ENCODE measurements at places on chromosomes 12 and 14.

DNA sequence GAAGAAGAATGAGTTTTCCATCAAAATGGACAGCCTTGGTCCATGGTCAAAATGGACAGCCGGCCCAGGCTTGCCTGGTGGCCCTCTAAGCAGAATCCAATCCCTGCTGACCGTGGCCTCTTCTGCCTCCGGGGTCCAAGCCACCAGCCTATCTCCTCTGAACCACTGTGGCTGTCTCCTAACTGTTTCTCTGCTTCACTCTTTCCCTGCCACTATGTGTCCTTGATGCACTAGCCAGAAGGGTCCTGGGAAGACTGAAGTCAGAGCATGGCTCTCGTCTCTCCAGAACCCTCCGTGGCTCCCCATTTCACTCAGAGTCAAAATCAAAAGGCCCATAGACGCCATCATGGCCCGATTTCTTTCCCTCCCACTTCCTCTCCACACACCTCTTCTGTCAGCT, 8.5 kb upstream of the FZD10 start:
- DNase-seq: no peak

DNA sequence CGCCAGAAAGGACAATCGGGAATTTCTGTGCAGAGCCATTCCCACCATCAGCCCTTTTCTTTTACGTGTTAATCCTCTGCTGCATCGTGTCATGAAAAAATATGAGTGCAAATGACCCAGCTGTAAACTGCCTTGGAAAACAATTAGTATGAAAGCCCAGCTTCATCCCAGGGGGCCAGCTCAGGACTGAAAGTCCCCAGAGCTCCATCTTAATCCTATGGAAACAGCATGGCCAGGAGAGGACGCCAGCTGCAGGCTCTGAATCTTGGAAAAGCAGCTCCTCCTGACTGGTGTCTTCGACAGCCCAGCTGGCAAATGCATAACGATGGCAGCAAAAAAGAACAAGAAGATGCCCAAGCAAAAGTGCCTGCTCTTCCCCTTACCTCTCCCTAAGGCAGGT, 191.5 kb downstream of the NTF3 start:
- DNase-seq: no peak

DNA sequence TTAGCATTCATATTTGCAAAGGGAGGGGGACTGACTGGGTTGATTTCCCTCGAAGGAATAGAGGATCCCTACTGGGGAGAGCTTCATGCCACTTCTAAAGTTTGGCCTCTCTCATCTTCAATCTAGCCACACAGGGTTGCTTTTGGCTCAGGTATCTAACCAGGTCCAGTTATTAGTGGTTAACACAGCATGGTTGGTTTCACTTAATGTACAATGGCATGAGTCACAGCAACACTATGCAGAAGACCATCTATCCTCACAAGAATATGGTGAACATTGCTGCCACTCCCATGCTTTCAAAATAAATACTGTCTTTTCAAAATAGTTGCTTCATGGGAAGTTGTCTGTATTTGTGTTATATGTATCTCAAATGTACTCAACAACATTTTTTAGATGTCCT, 6.6 kb upstream of the RAB3IP start:
- DNase-seq: no peak

DNA sequence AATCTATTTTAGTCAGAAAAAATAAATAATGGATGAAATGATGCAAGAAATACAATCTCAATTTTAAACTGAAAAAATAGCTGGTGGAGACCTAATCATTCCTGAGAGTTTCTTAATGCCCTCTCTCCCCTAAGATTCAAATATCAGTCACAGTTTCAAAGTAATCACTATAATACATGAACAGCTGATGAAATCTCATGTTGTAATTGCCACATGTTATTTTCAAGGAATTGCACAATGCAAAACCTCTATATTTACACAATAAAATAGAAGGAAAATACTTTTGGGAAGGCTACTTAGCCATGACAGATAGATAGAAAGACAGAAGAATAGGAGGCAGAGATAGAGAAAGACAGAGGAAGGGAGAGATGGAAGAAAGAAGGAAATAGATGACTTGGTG, 18.2 kb downstream of the IFNG-AS1 start:
- no peak for DNase-seq

- no peak for DNase-seq
These were observed 411.9 kb downstream of the TMEM121 start for GRCh38 chr14:105938055-105938863.

- DNase-seq: no peak
These were observed 169.6 kb downstream of the C12orf42 start for GRCh38 chr12:103326190-103326589.

GRCh38 chr12:110339184-110339952, 58.3 kb downstream of the ATP2A2 start:
- no peak for DNase-seq

DNA sequence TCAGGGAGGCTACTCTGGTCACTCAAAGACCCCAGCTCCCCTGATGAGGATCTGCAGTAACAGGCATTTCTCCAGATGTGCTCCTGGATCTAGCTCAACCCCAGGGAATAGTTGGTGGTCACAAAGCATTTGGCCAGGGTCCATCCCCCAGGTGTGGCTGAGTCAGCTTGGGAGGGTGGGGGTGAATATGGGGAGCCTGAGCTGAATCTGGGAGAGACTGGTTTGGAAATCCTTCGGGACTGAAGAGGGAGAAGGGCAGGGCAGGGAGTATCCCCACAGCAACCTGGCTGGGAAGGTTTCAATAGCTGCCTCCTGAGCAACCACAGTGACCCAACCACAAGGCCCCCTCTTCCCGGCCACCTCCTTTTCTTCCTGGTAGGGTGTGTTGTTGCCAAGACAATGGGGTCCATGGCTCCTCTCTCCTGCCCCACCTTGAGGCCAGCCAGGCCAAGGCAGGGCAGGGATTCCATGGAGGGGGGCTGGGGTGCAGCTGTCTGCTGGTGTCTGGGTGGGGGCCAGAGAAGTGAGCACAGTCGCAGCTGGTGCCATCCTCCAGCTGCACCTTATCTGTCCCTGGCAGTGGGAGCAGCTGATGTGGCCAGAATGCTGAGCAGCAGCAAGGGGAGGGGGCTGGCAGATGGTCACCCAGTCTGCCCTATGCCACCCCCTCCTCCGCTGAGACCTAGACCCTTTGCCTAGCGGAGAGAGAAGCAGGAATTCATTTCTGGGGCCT, 5.5 kb downstream of the ASIC1 start:
- no peak for DNase-seq

GRCh38 chr14:71244341-71244740, 337.1 kb downstream of the PCNX1 start:
- no peak for DNase-seq

DNA sequence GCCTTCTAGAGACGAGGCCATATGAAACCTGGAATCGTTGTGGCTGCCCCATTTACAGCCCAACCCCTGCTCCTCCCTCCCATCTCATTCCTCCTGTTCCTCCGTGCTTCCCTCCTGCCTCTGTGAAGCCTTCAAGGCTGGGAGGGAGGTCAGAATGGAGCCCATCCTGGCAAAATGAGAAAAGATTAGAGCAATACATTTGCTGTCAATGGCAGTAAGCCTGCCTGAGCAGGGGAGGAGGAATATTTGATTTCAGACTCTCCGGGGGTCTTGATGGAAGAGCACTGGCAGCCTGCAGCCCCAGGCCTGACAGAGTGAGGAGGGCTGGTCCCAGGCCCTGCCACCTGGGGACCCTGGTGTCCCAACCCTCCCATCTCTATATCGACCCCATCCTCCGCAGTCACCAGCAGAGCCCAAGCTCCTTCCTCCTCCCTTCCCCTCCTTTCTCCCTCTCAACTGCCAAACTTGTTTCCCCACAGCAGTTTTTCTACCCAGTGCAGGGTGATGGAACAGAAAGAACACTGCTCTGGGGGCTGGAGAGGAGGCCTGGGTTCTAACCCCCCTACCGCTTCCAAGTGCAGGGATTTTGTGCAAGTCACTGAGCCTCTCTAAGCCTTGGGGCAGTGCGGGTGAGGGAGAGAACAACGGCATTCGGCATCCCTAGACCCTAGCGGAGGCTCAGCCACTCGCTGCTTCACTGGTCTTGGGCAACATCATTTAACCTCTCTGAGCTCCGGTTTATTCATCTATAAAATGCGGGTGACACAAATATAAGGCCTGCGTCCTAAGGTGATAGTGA, 16.0 kb upstream of the RACGAP1 start:
- no peak for DNase-seq

GRCh38 chr14:51701951-51702350, 50.2 kb downstream of the FRMD6 start:
- DNase-seq: no peak

GRCh38 chr12:106427917-106428316, 70.4 kb downstream of the POLR3B start:
- DNase-seq: no peak

DNA sequence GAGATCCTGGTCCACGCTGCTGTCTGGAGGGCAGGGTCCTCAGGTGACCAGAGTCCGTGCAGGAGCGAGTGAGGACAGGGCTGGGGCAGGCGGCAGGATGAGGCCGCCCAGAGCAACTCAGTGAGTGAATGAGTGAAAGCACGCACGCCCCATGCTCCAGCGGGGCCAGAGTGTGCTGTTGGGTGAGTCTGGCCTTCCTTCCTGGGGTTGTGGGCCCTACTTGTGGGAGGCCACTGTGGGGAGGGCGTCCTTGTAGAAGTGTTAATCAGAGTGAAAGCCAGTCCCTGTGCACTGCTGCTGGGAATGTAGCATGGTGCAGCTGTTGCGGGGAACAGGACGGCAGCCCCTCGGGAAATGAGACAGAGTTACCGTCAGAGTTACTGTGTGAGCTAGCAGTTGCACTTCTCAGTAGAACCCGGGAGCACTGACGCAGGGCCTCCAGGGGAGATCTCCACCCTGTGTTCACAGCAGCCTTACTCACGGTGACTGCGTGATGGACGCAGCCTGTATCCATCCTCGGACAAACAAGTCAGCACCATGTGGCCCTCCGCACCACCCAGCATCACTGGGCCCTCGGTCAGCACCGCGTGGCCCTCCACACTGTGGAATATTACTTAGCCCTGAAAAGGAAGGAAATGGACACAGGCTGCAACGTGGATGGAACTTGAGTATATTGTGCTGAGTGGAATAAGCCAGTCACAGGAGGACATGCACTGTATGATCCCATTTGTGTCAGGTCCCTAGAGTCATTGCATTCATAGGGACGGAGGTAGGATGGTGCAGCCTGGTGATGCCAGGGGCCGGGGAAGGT, 22.1 kb downstream of the PACS2 start:
- DNase-seq: no peak

DNA sequence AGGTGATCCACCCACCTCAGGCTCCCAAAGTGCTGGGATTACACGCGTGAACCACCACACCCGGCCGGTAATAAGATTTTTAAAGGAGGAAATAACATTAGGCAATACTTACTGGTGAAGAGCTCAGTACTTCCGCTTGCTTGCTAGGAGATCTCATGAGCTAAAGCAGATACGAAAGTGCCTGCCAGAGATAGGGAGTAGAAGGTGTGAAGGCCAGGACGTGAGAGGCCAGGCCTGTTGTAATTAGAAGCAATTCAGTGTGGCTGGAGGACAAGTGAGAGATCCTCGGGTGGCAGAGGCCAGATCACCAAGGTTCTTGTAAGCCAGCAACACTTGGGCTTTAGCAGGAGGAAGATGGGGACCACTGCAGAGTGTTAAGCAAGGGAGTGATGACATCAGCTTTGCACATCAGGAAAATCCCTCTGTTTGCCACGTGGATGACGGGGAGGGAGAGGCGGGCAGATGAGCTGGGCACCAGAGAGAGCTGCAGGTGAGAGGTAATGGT, 7.6 kb downstream of the TECPR2 start:
- DNase-seq: no peak

- no peak for DNase-seq
These were observed 29.0 kb upstream of the ELK3 start for GRCh38 chr12:96164951-96165811.

GRCh38 chr12:49019443-49020324, 1.1 kb upstream of the PRKAG1 start:
- DNase-seq: no peak

GRCh38 chr12:66066929-66067523, 63.5 kb downstream of the LLPH start:
- DNase-seq: no peak

DNA sequence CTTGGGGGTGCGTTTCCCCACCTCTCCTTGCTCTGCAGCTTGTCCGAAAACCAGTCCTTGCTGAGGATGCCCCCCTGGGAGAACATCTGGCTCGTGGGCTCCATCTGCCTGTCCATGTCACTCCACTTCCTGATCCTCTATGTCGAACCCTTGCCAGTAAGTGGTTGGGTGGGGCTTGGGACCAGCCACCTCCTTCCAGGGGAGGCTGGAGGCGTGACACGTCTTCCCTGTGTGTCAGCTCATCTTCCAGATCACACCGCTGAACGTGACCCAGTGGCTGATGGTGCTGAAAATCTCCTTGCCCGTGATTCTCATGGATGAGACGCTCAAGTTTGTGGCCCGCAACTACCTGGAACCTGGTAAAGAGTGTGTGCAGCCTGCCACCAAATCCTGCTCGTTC, 57.5 kb downstream of the ANAPC7 start:
- no peak for DNase-seq

GRCh38 chr12:131100031-131100674, 146.4 kb downstream of the ADGRD1 start:
- DNase-seq: no peak

DNA sequence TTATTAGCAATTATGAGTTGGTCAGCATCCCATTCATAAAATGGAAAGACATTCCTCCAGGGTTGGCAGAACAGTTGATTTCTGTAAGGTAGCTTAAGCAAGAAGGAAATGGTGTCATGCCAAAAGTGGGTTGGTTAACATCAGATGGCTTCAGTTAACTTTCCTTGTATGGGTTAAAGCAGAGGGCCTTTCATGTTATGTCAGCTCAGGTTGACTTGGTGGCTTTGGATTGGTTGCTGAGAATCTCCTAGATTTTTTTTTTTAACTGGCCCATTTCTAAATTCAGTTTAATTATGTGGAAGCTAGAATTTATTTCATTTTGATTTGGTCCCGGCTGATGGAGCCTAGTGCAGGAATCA, 87.8 kb downstream of the BBS10 start:
- DNase-seq: no peak

- no peak for DNase-seq
These were observed 111.2 kb downstream of the LRRIQ1 start for GRCh38 chr12:85147331-85147730.

- peak; percentile 84 for DNase-seq
These were observed at the start of gene NID2 for GRCh38 chr14:52068615-52069306. Gene NID2 (minus strand): TSS chr14:52069059. CDS start chr14:52068994, 65 bp downstream.

- DNase-seq: no peak
These were observed 26.4 kb upstream of the GPR132 start for GRCh38 chr14:105091517-105092170.

DNA sequence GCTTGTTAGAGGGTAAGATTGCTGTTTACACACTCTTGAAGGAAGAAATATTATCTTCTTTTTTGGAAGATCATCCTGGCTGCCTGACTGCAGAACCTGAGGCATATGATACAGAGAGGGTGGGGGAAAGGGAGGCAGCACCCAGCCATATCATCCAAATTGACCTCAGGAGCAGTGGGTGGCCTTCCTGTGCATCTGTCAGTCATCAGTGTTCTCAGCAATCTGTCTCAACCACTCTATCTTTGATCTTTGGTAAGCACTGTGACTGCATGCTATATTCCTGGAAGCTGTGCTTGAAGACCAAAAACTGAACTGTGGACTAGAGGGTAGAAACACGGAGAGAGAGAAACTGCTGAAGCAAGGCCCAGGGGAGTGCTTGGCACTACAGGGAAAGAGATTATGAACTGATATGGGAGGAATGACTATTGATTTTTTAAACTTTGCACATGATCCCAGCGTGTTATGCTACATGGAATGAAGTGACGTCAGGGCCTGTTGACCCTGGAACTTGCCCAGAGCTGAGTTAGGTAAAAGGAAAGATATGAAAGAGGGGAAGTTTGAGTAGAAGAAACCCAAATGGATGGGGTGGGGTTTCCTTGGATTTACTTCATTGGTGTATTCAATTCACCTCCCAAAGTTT, 171.5 kb downstream of the ASCL1 start:
- DNase-seq: no peak
